ENCODE measurements at places on chromosomes 1 and 21. TPM values are rescaled to one million over a fixed set of nuclear protein-coding genes. Genes with fewer than 3 reads are reported as not detected.
A peak's percentile ranks its signal among the peaks of the same experiment; 100 is the strongest.

Gene CHI3L1
- total RNA-seq = 51.3 TPM

- no peak overlapping the region for H3K4me3 ChIP-seq
- H3K27me3 ChIP-seq = no peaks in the 10 kb centered on the region
- no peak for DNase-seq
Observed at GRCh38 chr1:160806109-160806665, 10.2 kb downstream of the LY9 start.

GRCh38 chr1:203189951-203190352 lies 3.4 kb upstream of the CHI3L1 start:
- no peaks in the 10 kb centered on the region for H3K36me3 ChIP-seq
- H3K27ac ChIP-seq = no peak overlapping the region
- no peak overlapping the region for H3K4me3 ChIP-seq
- no peaks in the 10 kb centered on the region for H3K27me3 ChIP-seq
- no peak for DNase-seq

Gene OR2G3
- total RNA-seq = not detected

Gene PLXNA2
- total RNA-seq = 38.3 TPM

Gene CFHR2
- not detected for total RNA-seq

GRCh38 chr1:2631136-2632050 lies 1.4 kb downstream of the MMEL1 start:
- H3K4me3 ChIP-seq = no peak overlapping the region
- H3K27me3 ChIP-seq = peaks cover 10% of the 10 kb centered on the region
- DNase-seq = no peak
- H3K27ac ChIP-seq = no peak overlapping the region
- H3K4me1 ChIP-seq = peaks cover 7% of the 10 kb centered on the region

GRCh38 chr1:24641646-24642151 lies 1.4 kb upstream of the SRRM1 start:
- no peak for DNase-seq
- H3K4me3 ChIP-seq = peak overlapping the region; percentile 98
- peaks cover 41% of the 10 kb centered on the region for H3K4me1 ChIP-seq
- peaks cover 3% of the 10 kb centered on the region for H3K36me3 ChIP-seq

DNA sequence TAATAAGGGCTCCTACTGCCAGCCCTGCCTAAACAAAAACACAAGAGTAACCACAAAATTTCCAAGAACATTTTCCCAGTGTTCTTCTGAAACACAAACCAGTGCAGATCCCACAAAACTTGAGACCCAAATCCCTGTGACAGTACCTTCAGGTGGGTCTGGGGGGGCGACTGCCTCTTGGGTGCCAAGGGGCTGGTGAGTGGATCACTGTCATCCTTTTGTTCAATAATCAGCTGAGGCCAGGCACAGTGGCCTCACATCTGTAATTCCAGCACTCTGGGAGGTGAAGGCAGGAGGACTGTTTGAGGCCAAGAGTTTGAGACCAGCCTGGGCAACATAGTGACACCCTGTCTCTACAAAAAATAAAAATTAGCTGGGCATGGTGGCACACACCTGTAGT lies 87.6 kb downstream of the GLIS1 start:
- no peaks in the 10 kb centered on the region for H3K36me3 ChIP-seq
- H3K27ac ChIP-seq = no peak overlapping the region
- no peak overlapping the region for H3K4me3 ChIP-seq
- no peak for DNase-seq
- H3K27me3 ChIP-seq = no peaks in the 10 kb centered on the region

- peaks cover 6% of the 10 kb centered on the region for H3K4me1 ChIP-seq
- H3K36me3 ChIP-seq = no peaks in the 10 kb centered on the region
- no peaks in the 10 kb centered on the region for H3K27me3 ChIP-seq
- H3K4me3 ChIP-seq = no peak overlapping the region
Observed at GRCh38 chr1:225662155-225662554, 9.2 kb upstream of the ENAH start.

DNA sequence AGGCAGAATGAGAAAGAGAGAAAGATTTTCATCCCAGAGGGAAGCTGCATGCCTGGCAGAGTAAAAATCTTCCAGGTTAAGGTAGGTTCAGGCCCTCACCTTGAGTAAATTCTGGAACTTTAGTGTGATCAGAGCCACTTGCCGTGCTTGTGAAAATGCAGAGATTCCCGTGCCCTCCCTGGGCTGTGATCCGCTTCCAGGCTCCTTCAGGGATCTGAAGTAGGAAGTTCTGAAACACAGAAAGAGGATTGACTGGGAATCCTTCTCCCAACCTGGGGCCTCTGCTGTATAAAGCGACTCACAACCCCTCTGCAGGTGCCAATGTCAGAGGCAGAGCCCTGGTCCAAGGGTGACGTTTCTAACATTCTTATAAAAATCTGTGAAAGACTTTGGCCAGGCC lies 26.6 kb downstream of the NUAK2 start:
- peak overlapping the region; percentile 76 for H3K27ac ChIP-seq
- DNase-seq = no peak
- peaks cover 29% of the 10 kb centered on the region for H3K4me1 ChIP-seq
- no peaks in the 10 kb centered on the region for H3K36me3 ChIP-seq

GRCh38 chr1:243763806-243764205 lies 86.2 kb downstream of the AKT3 start:
- no peak overlapping the region for H3K27ac ChIP-seq
- peaks cover 10% of the 10 kb centered on the region for H3K4me1 ChIP-seq
- no peak overlapping the region for H3K4me3 ChIP-seq
- H3K36me3 ChIP-seq = no peaks in the 10 kb centered on the region
- DNase-seq = no peak

Data from vagina (tissue), 2 donors.